Effector memory CD4-positive, alpha-beta T cell (primary cell): ENCODE measurements at places on chromosomes 1 and 21.

GRCh38 chr1:30900931-30901560 lies 7.5 kb downstream of the SDC3 start:
- no peak for DNase-seq

GRCh38 chr21:41973427-41973831 lies 19.6 kb upstream of the C2CD2 start:
- DNase-seq: no peak

- no peak for DNase-seq
These were observed 32.1 kb upstream of the HIVEP3 start for GRCh38 chr1:41950820-41951219.

GRCh38 chr1:175114996-175115395 lies 47.4 kb downstream of the TNN start:
- no peak for DNase-seq

- DNase-seq: no peak
These were observed 2.7 kb upstream of the OR10J4 start for GRCh38 chr1:159429074-159429861.

- no peak for DNase-seq
These were observed 457.4 kb downstream of the SIPA1L2 start for GRCh38 chr1:232172563-232172962.

DNA sequence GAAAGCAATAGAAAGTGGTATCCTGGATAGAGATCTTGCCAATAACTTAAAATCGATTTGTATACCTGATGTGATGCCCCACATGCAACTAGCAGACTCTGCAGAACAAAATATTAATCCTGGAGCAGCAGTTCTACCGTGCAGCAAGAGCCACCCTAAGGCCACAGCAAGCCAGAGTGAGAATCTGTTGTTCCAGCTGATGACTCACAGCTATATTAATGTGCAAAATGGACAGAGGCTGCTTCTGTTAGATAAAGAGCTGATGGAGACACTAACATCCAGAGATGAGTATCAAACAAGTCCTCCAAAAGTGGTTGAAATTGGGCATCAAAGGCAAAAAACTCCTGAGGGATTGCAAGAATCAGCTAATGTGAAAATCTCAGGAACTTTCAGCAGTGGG lies 127.8 kb downstream of the MACF1 start:
- no peak for DNase-seq
